ENCODE measurements at places on chromosomes 12 and 14.
A peak's percentile ranks its signal among the peaks of the same experiment; 100 is the strongest.

GRCh38 chr14:101477648-101478047 is 83.6 kb upstream of the DIO3 start:
- DNase-seq: no peak

- no peak for DNase-seq
Observed at GRCh38 chr12:48021485-48022179, 17.4 kb upstream of the COL2A1 start.

- DNase-seq: no peak
Observed at GRCh38 chr14:90297876-90298629, 33.7 kb downstream of the NRDE2 start.

GRCh38 chr12:68011882-68012207 is 22.6 kb downstream of the IFNG-AS1 start:
- DNase-seq: no peak

- DNase-seq: no peak
Observed at GRCh38 chr12:15005064-15005463, 32.2 kb downstream of the PDE6H start.

DNA sequence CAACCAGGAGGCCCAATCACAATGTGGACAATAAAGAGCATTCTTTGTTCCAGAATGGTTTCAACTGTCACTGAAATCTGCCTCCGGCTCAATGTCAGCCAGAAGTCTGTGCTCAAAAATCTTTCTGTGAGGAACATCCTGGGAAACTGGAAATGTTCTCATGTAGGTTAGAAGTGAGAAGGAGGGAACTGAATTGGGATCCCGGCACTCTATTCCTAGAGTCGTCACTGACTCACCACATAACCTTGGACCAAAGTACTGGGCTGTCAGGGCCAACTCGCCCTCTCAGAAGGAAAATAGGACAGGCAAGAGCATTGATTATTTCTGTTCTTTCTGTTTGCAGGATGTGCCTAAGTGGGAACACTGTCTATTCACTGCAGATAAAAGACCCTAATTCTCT is 57.6 kb downstream of the PRKAB1 start:
- no peak for DNase-seq

GRCh38 chr12:29711381-29711780 is 72.4 kb downstream of the TMTC1 start:
- peak; percentile 81 for DNase-seq

DNA sequence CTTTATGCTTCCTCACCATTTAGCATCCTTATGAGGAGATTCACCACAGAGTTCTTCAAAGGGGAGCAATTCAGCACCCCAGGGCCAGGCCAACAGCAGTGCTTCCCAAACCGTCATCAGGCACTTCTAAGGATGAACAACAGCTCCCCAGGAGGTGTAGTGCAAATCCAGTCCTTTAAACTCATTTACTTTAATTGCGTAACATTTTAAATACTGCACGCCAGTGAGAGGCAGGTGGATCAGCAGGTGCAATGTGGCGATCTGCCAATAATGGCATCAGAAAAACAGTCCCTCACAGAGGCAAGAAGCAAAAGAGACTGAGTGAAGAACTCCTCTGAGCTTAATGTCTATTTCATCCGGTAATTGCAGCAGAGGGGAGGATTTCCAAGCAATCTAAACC is 770.9 kb upstream of the FOXG1 start:
- peak; percentile 11 for DNase-seq

DNA sequence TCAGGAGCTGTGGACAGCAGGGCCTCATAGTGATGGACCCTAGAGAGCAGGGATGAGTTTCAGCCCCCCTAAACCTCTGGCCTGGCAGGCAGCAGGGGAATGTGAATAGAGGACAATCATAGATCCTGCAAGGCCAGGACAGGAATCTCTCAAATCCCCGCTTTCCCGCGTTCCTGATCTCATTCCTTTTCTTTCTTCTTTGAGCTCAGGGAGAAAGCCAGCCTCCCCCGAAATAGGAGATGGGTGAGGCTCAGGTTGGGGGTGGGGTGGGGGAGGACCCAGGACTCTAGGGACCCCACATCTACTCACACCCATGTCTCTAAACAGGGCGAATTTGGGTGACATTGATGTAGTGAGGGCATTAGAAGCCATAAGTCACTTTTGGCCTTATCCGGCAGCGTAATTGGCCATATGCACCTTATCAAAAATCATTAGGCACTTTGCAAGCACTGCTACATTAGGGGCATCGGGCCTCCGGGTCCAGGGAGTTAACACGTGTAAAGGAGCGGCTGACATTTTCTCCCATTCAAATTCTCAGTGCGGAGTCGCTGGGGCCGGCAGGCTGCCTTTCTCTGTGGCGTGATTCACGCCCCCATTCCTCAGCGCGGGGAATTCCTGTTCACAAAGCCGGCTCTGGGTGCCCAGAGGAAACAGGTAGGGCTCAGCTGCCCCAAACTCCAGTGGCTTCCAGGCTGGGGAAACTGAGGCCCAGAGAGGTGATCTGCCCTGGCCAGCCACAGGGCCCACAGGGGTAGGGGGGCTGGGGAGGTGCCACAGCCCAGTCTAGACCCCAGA is 1.5 kb downstream of the LHX5 start:
- no peak for DNase-seq

DNA sequence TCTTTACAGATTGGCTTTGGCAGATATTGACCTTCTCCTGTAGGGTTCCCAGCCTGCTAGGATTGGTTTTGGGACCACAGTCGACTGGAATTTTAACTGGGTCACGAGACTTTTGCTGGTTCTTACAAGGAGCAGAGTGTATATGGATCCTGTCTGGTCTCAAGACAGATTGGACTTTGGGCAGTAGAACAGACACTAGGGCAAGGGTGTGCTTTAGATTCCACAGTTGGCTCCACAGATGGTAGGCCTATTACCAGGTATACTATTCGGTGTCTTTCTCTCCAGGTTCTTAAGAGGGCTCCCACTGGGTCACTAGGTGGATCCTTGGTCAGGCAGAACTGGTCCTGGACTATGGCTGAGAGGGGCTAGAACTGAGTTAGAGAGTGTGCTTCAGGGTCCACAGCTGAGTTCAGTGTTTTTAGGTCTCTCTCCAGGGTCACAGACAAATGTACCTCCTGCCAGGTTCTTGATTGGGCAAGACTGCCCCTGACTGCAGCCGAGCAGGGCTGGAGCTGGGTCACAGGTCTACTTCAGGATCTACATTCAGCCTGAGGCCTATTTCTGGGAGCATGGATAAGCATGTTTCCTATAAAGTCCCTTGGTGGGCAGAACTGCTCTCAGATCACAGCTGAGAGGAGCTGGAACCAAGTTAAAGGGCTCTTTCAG is 460.2 kb downstream of the TMEM117 start:
- no peak for DNase-seq

DNA sequence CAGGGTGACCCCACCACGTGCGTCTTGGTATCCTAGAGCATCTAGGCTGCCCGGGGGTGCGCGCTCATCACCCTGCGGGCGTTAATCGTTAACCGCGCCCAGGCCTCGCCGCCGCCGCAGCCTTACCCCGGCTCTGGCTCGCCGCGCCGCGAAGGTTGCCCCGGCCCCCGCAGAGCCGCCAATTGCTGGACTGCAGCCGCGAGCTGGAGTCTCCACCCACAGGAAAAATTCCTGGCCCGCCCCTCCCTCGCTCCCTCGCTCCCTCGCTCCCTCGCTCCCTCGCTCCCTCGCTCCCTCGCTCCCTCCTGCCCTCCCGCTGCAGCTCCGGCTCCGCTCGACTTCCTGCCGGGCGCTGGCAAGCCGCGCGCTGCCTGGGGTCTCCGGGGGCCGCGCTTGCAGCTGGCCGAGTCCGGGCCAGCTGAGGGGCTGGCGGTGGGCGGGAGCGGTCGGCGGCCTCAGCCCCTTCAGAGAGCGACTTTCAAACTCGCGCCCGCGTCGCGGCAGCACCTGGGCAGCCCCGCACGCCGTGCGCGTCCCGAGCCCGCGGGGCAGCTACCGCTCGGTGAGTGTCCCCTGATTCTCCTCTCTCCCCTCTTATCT is at the start of gene PLEKHG3:
Gene PLEKHG3, plus strand, starts transcription at position 282 of the 600 bp plus-strand sequence. CDS start 23,208 bp downstream, outside the sequence.
- peak; percentile 90 for DNase-seq

Data from tongue (tissue), 3 donors.